NT2/D1 (cell line): ENCODE measurements at places on chromosomes 5 and 9.
A peak's percentile ranks its signal among the peaks of the same experiment; 100 is the strongest.

DNA sequence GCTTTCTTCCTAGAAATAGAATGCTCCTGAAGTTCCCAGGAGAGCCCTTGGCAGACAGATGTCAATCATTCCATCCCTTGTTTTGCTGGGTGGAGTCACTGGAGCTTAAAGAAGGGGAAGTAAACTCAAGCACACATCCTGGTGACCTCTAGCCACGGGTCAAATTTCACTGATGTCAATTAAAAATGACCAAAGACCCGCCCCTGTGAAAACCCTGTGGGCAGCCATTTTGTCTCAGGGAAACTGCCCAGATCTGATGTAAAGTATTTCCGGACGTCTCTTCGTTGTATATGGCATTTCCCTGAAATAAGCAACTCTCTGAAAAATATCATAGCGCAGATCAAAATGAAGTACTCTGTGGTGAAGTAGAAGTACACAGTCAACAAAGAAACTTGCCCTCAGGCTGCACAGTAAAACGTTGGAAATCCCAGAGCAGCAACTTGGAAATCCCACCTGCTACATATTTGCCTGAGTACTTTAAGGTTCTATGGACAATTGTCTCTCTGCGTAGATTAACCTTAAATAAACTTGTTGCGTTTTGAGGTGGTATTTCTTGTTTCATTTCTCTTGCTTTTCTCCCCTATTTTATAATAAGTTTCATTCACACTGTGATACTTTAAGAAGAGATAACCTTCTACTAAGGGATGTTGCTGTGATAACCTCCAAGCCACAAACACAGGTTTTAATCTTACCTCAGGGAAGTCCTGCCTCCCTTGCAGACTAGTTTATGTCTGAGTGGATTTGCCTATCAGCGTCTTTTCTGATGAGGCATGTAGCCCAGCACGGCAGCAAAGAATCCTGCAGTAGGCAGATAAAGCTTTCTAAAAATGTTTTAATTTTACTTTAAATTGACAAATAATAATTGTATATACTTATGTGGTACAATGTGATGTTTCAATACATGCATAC is 60.9 kb upstream of the PIP5K1B start:
- peak; percentile 11 for DNase-seq

DNA sequence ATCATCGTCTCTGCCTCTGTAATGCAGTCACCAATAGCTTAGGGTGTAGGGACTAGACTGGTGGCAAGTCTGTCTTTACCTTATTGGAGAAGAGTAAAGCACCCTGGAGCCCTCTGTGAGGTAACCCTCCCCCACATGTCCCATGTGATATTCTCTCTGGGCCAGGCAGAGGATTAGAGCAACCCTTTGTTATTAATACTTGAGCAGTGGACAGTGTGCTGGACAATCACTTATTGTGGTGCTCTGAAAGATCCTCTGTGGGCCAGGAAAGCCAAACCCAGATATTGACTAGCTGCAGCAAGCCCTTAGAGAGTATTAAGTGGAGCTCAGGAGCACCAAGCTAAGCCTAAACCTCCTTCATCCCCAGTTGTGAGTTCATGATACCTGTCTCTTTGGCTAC is 139.7 kb upstream of the RUSC2 start:
- DNase-seq: no peak

DNA sequence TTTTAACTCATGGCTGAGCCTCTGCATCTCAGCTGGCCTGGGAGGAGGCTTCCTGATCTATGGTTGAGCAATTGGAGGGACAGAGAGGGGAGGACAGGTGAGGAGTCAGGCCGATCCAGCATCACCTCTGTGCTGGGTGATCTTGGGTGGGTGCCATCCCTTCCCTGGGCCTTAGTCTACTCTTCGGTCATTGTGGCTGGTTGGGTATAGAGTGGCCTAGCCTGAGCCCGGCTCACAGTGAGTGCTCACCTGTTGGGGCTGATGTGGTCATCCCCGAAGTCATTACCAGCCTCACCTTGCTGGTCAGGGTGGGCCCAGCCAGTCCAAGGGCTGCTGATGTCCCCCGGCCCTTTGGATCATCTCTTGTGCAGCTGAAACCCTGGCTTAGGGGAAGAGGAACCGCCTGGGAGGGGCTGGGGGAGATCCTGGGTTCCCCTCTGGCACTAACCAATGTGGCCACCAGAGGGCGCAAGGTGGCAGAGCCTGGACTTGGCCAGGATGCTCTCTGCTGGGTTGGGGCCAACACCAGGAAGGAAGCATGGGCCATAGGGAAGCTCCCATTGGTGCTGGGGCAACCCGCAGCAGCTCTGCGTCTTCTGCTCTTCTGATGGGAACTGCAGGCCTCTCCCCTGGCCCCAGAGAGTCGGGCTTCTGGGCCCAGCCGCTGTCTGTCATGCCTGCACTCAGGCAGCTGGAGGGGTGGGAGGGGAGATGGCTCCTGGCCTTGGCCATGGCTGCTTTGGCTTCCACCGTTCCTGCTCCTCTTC is 17.3 kb upstream of the ODF2 start:
- no peak for DNase-seq

GRCh38 chr9:116998305-116998704 is 311.2 kb downstream of the TRIM32 start:
- peak; percentile 23 for DNase-seq

GRCh38 chr9:111195766-111196165 is 134.3 kb downstream of the OR2K2 start:
- no peak for DNase-seq

DNA sequence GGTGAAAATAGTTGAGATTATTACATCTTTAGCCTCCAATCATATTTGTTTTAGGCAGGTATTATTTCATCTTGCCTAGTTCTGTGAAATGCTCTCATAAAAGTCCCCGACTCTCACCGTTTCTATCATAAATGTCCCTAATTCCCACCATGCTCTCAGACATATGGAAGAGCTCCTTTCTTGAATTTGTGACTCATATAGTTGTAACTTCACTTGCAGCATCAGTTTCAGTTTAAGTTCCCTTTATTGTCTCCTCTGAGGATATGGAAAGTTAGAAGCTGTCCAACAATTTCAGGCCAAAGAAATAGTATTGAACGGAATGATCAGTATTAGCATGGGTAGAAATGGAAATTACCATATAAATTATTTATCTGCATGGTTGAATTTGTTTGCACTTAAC is 187.5 kb upstream of the NR4A3 start:
- DNase-seq: no peak

- DNase-seq: no peak
Observed at GRCh38 chr5:19771174-19771835, 216.7 kb downstream of the CDH18 start.
